ENCODE measurements at places on chromosomes 4 and X.
A peak's percentile ranks its signal among the peaks of the same experiment; 100 is the strongest.

GRCh38 chr4:167779280-167779679, 313.1 kb upstream of the ANXA10 start:
- no peak overlapping the region for H3K4me3 ChIP-seq
- H3K27ac ChIP-seq: no peak overlapping the region

- no peak overlapping the region for H3K4me3 ChIP-seq
- no peaks in the 10 kb centered on the region for H3K36me3 ChIP-seq
- H3K27me3 ChIP-seq: no peaks in the 10 kb centered on the region
- no peak overlapping the region for H3K27ac ChIP-seq
Measured at GRCh38 chr4:94811643-94812042, 53.9 kb downstream of the BMPR1B start.

DNA sequence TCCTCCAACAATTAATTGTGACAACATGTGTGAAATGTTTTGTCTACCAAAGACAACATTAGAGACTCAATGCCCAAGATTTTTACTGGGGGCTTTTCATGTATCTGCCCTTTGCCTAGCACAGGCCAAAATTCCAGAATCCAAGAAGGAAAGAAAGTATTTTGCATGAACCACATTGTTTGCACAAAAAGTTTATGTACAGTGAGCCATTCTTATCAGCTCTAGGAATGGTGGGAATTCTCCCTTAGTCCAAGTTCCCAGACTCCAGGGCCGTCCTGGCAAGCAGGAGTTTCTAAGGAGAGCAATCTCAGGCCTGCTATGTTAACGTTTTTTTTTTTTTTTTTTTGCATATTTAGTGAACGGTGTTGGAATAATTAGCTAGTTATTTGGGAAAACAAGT, 21.6 kb downstream of the GPRASP1 start:
- H3K4me1 ChIP-seq: no peaks in the 10 kb centered on the region
- H3K27me3 ChIP-seq: no peaks in the 10 kb centered on the region
- no peak for DNase-seq

GRCh38 chrX:126552313-126553022, at the start of gene DCAF12L1:
Gene DCAF12L1 (minus strand): TSS chrX:126552814. CDS start chrX:126552608, 206 bp downstream.
- H3K4me1 ChIP-seq: no peaks in the 10 kb centered on the region
- H3K27ac ChIP-seq: no peak within 1 kb of the TSS
- no peak for DNase-seq
- no peak within 1 kb of the TSS for H3K4me3 ChIP-seq
- H3K27me3 ChIP-seq: no peaks in the 10 kb centered on the region

- H3K27ac ChIP-seq: no peak overlapping the region
- DNase-seq: no peak
- peaks cover 15% of the 10 kb centered on the region for H3K4me1 ChIP-seq
- no peak overlapping the region for H3K4me3 ChIP-seq
- H3K27me3 ChIP-seq: peaks cover 10% of the 10 kb centered on the region
Measured at GRCh38 chr4:73721909-73722308, 18.5 kb upstream of the CXCL8 start.

GRCh38 chr4:105996845-105997244, 101.6 kb downstream of the NPNT start:
- no peaks in the 10 kb centered on the region for H3K27me3 ChIP-seq
- no peak overlapping the region for H3K4me3 ChIP-seq
- no peaks in the 10 kb centered on the region for H3K4me1 ChIP-seq
- no peak overlapping the region for H3K27ac ChIP-seq
- no peak for DNase-seq
- H3K36me3 ChIP-seq: no peaks in the 10 kb centered on the region

- no peaks in the 10 kb centered on the region for H3K36me3 ChIP-seq
- no peak for DNase-seq
- no peak overlapping the region for H3K27ac ChIP-seq
- no peak overlapping the region for H3K4me3 ChIP-seq
- H3K4me1 ChIP-seq: peaks cover 22% of the 10 kb centered on the region
- H3K27me3 ChIP-seq: peaks cover 61% of the 10 kb centered on the region
Measured at GRCh38 chr4:38666766-38667084, 2.7 kb downstream of the KLF3 start.

GRCh38 chrX:115579786-115580294, 18.9 kb downstream of the PLS3 start:
- H3K27ac ChIP-seq: no peak overlapping the region
- H3K36me3 ChIP-seq: no peaks in the 10 kb centered on the region
- H3K4me1 ChIP-seq: peaks cover 7% of the 10 kb centered on the region

GRCh38 chr4:153151535-153152455, 52.4 kb upstream of the TRIM2 start:
- H3K4me3 ChIP-seq: no peak overlapping the region
- peaks cover 38% of the 10 kb centered on the region for H3K4me1 ChIP-seq
- no peak overlapping the region for H3K27ac ChIP-seq
- no peak for DNase-seq
- H3K36me3 ChIP-seq: no peaks in the 10 kb centered on the region
- peaks cover 56% of the 10 kb centered on the region for H3K27me3 ChIP-seq

DNA sequence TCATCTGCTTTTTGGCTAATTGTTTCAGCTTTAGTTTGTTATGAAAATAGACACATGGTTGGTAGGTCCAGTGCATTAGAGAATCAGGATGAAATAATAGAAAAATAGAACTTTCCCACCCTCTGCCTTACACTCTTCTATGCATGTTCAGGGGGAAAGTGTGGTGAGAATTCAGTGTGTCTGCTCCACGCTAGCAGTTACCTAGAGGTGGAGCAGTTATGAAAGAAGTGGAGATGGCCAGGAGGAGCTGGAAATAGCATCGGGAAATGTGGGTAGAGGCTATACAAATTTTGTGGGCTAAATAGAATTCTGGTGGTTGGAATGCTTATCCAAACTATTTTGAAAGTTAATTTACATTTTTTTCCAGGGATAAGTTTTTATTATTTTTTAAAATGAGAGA, 91.4 kb upstream of the MAD2L1 start:
- peaks cover 5% of the 10 kb centered on the region for H3K27me3 ChIP-seq
- H3K4me3 ChIP-seq: no peak overlapping the region
- H3K36me3 ChIP-seq: no peaks in the 10 kb centered on the region
- no peaks in the 10 kb centered on the region for H3K4me1 ChIP-seq
- no peak overlapping the region for H3K27ac ChIP-seq

DNA sequence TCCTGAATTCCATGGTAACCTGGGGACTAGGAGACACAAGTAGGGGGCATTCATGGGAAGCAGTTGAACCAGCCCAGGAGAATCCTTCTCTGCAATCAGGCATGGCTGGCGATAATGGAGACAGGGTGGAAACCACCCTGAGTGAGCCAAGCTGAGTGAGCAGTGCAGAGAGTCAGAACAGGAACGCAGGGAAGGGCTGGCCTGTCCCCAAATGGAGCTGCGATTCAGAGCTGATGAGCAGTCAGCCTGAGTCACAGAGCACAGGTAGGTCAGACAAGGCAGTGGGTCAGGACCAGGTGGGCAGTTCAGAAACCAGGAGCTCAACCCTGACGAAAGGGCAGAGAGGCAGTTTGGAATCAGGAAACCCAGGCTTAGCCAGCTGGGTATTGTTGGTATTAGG, 129.0 kb downstream of the BTC start:
- H3K4me3 ChIP-seq: no peak overlapping the region
- H3K4me1 ChIP-seq: no peaks in the 10 kb centered on the region
- H3K27me3 ChIP-seq: peaks cover 11% of the 10 kb centered on the region
- H3K27ac ChIP-seq: no peak overlapping the region

DNA sequence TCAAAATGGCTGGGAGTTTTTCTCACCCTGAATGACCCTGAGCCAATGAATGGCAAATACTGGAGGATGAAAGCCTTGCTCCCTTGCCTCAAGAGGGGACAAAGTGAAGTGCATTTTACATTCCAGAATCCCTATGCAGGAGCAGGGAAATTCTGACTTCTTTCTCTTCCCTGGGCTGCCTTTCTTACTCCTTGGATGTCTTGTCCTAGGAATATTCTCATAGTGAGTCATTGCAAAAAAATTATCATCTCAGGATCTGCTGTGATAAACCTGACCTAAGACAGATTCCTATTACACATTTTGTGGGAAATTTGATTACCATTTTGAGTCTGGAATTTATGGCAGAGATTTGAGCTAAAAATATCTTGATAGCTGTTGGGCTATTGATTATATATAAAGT, 199.9 kb downstream of the TMA16 start:
- no peak overlapping the region for H3K27ac ChIP-seq
- H3K4me1 ChIP-seq: no peaks in the 10 kb centered on the region
- H3K4me3 ChIP-seq: no peak overlapping the region
- H3K27me3 ChIP-seq: no peaks in the 10 kb centered on the region
- no peak for DNase-seq

GRCh38 chr4:40969501-40969900, 219.7 kb downstream of the NSUN7 start:
- H3K36me3 ChIP-seq: no peaks in the 10 kb centered on the region
- H3K4me3 ChIP-seq: no peak overlapping the region
- H3K27me3 ChIP-seq: no peaks in the 10 kb centered on the region
- DNase-seq: no peak
- no peak overlapping the region for H3K27ac ChIP-seq
- no peaks in the 10 kb centered on the region for H3K4me1 ChIP-seq

DNA sequence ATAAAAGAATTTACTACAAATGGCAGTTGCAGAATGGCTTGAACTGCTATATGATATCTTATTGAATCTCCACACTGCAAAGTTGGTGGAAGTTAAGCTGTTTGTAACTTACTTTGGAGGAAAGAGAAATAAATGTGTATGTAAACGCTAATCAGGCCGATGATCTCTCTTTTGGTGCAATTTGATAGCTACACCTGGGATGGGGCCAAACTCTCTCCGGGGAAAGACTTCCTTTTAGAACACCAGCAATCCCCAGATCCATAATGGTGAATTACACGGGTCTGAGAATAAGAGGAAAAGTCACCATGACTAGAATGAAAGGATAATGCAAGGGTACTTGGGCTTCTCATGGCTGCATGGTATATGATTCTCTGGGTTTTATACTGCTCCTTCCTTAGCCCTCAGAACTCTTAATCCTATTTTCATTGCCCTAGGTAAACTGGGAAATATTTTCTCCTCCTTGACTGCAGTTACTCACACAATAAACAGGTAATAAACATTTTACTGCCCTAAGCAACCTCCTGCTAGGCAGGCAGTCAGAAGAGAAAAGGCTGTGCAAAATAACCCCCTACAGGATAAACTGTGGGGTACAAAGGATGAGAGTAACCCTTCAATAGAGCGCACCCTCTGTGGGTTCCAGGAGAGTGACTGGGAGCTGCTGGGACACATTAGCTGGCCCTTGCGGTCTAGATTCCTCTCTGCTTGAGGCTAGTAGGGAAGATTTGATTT, 109.3 kb downstream of the MGST2 start:
- peaks cover 12% of the 10 kb centered on the region for H3K27me3 ChIP-seq
- no peaks in the 10 kb centered on the region for H3K4me1 ChIP-seq
- no peak overlapping the region for H3K4me3 ChIP-seq

- no peak overlapping the region for H3K27ac ChIP-seq
- no peaks in the 10 kb centered on the region for H3K4me1 ChIP-seq
- no peaks in the 10 kb centered on the region for H3K27me3 ChIP-seq
- no peaks in the 10 kb centered on the region for H3K36me3 ChIP-seq
- no peak overlapping the region for H3K4me3 ChIP-seq
Measured at GRCh38 chr4:13966231-13967195, 339.0 kb upstream of the BOD1L1 start.

DNA sequence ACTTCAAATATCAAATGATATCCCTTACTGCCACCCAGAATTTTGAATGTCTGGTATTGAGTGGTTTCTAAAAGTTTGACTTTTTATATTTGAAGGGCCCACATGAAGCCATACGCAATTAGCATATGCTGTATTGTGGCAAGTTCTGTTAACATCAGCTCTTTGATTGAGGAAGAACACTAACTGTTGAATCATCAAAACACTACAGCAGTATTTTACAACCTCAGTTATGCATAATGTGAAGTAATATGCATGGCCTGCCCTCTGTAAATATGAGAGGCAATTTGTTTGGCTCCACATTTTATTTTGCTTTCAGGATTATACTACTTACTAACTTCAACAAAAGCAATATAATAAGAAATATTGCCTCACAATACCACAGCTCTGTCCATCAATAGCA, 62.2 kb upstream of the DMD start:
- no peak overlapping the region for H3K4me3 ChIP-seq
- H3K27ac ChIP-seq: no peak overlapping the region
- H3K36me3 ChIP-seq: no peaks in the 10 kb centered on the region
- DNase-seq: no peak
- H3K27me3 ChIP-seq: no peaks in the 10 kb centered on the region
- no peaks in the 10 kb centered on the region for H3K4me1 ChIP-seq

DNA sequence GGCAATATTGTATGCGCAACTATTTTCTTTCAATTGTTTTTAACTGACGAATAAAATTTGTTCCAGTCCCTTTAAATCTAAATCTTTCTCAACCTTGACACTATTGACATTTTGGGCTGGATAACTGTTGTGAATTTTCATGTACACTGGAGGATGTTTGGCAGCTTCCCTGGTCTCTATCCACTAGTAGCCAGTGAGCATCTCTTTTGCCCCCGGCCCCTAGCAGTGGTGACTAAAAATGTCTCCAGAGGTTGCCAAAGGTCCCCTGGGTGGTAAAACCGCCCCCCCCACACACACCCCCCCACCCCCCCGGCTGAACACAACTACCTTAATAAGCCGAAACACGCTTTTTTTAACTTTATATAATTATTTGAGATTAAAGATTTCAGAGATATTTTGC, 514 bp downstream of the FANCB start:
- peak overlapping the region; percentile 76 for H3K27ac ChIP-seq
- DNase-seq: no peak
- peak overlapping the region; percentile 83 for H3K4me3 ChIP-seq
- peaks cover 32% of the 10 kb centered on the region for H3K36me3 ChIP-seq
- peaks cover 29% of the 10 kb centered on the region for H3K4me1 ChIP-seq

DNA sequence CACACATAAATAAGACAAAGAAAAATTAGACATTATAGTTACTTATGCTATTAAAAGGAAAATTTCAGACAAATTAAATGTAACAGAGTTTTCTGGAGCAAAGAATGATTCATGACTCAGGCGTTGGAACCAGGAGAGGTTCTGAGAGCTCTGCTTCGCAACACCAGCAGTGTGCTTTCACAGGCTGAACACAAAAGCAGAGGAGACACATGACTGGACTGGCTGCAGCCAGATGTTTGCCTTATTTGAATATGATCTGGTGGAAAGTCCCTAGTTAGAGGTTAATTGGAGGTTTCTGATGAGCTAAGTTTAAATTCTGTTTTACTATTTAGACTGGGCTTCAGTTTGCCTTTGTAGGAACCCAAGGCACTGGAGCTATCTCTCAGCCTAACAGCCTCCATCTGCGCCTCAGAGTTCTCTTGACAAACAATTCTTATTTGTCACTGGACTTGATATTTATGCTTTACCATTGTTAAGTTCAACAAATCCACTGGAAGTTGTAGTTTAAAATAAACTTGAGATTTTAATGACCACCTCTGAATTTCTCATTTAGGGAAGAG, 16.2 kb downstream of the BOD1L1 start:
- peak overlapping the region; percentile 12 for H3K27ac ChIP-seq
- no peak for DNase-seq
- H3K4me3 ChIP-seq: no peak overlapping the region
- H3K4me1 ChIP-seq: peaks cover 14% of the 10 kb centered on the region

DNA sequence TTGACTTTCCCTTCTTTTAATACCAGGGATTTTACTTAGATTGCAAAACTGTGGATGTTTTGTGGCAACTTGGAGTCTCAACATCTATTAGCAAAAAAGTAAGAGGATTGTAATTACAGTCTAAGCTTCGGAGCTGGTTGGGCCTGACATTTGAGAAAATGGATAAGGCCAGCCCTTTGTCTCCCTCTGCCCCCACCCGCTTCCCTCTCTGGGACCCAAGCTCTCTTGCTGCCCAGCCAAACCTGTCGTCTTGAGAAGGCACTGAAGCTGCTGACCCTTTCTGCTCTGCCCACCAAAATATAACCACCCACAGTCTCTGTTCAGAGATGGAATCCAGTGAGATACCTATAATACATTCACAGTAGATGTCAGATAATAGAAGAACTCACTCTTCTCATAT, 49.6 kb downstream of the SHROOM3 start:
- H3K27ac ChIP-seq: no peak overlapping the region
- DNase-seq: no peak
- H3K4me3 ChIP-seq: no peak overlapping the region
- H3K36me3 ChIP-seq: no peaks in the 10 kb centered on the region
- H3K4me1 ChIP-seq: no peaks in the 10 kb centered on the region
